ENCODE measurements at places on chromosomes 6 and 20.

DNA sequence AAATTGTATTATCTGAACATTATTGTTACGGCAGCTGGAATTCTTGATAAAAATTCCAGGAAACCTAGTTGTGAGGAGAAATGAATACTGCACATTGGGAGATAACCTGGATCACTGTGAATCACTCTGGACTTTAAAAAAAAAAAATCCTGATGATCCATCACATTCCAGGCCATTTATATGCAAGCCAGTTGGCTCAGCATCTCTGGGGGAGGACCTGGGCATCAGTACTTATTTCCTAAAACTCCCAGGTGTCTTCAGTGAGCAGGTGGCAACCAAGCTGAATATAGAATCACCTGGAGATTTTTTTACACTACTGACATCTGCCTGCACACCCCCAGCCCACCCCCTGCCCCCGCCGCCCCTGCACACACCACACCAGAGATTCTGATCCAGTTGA, 39.1 kb upstream of the SIRT5 start:
- DNase-seq, result no peak

DNA sequence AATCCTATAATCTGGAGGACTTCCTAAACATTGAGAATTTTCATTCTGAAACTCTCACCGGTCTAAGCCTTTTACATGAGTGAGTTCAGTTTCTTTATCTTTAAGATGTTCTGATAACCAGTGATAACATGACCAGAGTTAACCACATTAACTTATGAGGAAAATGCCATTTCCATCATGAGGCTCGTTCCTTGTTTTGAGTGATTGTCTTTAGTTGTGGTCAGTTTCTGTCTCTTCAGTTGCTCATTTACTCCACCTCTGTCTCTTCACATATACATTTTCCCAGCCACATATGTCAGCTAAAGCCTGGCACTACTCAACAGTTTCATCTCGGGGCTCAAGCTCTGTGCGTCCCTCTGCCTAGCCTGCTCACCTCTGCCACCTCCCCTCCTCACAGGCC, 70.4 kb downstream of the JAG1 start:
- no peak for DNase-seq

- DNase-seq, result no peak
These were observed 115.0 kb downstream of the PDSS2 start for GRCh38 chr6:107344383-107344782.

GRCh38 chr6:118748311-118749062, 97.1 kb upstream of the CEP85L start:
- DNase-seq, result no peak

- no peak for DNase-seq
These were observed 19.7 kb downstream of the LAMA5 start for GRCh38 chr20:62347445-62347844.

DNA sequence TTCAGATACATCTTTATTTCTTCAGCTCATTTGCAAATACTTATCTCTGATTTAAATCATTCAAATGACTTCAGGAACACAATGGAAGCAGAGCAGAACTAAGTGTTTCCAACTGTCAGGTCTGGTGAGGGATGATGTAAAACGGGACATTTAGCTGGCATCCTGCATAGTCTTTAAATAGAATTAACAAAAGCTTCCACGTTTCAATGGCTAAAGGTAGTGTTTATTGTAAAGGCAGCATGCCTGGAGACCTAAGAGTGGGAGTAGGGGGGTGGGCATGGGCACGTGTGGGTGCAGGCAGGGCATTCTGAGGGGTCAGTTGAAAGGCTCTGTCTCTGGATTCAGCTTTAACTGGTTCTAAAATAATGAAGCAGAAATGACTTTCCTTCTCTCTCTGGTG, 174.9 kb downstream of the PLCB1 start:
- no peak for DNase-seq

- DNase-seq, result no peak
These were observed 60.6 kb downstream of the HIVEP2 start for GRCh38 chr6:142884214-142885035.

GRCh38 chr6:144395826-144396225, 110.7 kb downstream of the UTRN start:
- no peak for DNase-seq

- DNase-seq, result no peak
These were observed 83.2 kb upstream of the EYA2 start for GRCh38 chr20:46811224-46812084.

DNA sequence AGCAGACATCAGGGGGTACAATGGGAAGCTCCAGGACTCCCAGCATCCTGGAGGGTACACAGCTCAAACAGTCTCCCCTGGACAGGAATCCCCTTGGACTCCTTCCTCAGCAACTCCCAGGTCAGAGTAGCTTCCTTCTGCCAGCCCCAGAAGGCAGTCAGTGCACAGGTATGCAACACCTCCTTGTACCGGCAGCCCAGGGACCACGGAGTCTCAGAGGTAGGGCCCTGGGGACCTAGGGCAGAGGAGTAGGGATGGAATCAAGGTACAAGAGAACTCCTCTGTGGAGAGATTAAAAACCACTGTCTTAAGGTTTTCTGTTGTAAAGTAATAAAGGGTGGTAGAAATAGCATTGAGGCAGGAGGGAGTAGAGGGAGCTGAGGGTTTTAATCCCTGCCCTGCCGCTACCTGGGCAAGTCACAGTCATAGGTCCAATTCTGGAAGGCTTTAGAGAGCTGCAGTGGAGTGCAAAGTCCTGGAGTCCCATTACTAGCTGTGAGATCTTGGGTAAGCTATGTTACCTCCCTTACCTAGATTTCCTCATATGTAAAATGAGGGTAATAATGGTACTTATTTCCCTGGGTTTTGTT, 7.5 kb downstream of the TP53TG5 start:
- DNase-seq, result no peak

DNA sequence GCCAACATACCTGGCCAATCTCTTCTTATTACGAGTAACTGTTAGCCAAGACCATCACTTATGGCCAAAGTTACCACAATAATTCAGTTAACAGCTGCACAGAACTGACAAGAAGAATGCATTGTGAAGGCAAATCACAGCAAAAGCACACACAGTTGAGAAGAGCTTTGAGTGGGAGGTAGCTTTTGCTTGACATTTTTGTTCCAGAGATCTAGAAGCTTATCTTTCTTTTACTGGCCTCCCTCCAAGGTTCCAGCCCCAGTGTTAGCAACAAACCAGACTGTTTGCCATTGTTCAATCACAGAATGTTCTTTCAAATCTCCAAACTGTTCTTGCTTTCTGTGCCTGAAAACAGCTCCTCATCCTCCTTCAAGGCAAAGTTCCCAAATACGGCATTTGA, 35.9 kb upstream of the IRAK1BP1 start:
- no peak for DNase-seq
